ENCODE measurements at places on chromosomes 2 and 18. TPM values are rescaled to one million over a fixed set of nuclear protein-coding genes. Genes with fewer than 3 reads are reported as not detected.
A peak's percentile ranks its signal among the peaks of the same experiment; 100 is the strongest.

DNA sequence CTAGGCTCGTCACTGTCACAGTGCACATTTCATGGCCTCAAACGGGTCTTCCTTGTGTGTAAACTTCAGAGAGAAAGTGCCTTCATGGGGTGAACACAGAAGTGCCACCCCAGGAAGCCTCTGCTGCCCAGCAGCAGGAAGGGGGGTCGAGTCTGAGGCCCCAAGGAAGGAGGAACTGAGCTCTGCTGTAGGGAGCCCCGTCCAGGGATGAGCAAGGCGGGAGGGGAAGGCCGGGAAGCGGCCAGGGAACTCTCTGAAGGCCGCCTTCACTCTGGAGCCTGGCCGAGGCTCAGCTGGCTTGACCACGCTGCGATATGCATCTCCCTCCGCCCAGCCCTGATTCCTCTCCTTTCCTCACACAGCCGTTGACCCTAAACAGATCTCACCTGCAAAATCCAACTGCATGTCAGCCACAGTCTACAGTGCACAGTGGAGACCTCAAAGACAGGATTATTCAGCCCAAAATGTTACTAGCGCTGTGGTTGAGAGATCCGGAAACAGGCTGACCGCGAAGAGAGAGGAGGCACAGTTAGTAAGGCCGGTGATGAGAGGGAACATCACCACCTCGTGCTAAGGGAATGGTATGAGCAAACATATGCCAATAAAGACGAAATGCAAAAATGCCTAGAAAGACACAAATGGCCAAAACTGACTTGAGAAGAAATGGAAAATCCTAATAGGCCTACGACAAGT is 34.2 kb upstream of the CTDP1 start:
- DNase-seq, result no peak

DNA sequence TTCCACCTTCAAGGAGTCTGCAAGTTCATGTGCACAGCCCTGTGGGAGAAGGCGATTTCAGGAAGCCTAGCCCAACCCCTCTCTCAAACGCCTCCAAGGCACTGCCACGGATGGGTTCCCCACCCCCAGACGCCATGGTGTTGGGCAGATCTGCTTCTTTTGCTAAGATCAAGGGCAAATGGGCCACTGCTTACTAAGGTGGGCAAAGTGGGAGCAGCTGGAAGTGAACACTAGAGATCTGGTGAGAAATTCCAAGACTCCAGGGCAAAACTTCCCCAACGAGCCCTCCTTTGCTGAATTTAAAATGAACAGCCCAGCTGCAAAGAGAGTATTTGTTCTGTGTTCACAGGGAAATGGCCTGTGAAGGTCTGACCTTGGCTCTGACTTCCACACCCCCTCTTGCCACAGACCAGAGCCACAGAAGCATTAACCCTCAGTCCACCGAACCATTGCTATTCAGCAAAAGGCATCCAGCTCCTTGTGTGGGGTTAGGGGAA is 45.1 kb upstream of the ZBTB7C start:
- DNase-seq, result peak; percentile 33

The SLC30A3 gene
- not detected for total RNA-seq

- DNase-seq, result peak; percentile 42
Observed at GRCh38 chr2:16139663-16140615, 199.6 kb downstream of the MYCN start.

GRCh38 chr2:129754831-129755230 is 224.6 kb upstream of the RAB6C start:
- no peak for DNase-seq

DNA sequence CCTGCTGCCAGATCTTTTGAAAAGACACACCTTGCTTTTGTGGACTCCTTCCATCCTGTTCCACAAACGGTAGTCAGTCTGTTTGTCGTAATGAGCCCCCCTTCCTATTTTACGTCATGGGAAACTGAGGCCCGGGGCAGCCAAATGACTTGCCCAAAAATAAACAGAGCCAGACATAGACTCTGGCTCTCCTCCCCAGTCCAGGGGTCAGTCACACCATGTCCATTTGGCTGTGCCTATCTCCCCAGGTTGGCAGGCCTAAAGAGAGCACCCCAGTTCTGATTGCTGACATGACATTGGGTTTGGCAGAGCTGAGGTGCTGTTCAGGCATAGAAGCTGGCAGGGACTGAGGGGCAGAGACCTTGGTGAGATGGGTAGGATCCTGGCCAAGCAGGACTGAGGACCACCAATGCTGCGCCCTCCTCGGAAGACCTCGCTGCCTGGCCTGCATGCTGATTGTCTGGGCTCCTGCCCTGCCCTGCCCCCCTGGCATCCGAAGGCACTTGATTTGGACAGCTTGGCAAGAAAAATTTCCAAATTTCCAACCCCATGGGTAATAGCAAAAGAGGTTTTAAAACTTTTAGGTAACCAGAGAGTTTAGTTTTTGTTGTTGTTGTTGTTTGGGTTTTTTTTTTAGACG is 335.4 kb downstream of the DYSF start:
- no peak for DNase-seq

GRCh38 chr18:11943551-11943950 is 35.4 kb upstream of the MPPE1 start:
- no peak for DNase-seq

- no peak for DNase-seq
Observed at GRCh38 chr2:192194265-192194865, 368 bp downstream of the TMEFF2 start.

DNA sequence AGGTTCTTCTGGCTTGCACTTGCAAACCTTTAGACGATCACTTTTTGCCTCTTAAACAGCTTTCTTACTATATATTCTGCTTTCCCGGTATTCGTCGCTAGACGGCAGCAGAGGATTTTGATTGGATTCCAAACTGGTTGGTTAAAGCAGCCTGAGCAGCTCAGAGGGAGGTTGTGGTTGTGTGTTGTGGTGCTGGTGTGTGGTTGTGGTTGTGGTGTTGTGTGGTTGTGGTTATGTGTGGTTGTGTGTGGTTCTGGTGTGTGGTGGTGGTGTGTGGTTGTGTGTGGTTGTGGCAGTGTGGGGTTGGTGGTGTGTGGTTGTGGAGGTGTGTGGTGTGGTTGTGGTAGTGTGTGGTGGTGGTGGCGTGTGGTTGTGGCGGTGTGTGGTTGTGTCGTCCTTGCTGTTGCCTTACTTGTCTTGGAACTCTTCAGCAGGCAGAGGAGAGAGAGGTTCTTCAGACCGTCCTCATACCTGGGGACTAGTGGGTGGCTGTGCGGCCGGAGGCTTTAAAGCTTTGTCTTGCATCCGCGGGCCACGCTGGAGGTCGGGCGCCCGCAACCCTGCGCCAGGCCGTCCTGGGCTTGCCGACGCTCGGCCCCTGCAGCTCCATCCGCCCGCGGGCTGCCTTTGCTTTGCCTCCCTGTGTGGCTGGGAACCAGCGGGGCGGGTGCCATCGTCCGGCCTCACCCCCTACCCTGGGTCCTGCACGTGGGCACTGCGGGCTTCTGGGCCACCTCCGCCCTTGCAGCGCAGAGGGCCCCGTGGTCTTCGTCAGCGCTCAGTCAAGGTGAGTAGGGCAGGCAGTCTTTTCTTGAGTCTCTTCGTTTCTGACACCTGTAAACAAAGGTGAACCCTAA is 190.8 kb downstream of the ARHGAP28 start:
- DNase-seq, result peak; percentile 95

DNA sequence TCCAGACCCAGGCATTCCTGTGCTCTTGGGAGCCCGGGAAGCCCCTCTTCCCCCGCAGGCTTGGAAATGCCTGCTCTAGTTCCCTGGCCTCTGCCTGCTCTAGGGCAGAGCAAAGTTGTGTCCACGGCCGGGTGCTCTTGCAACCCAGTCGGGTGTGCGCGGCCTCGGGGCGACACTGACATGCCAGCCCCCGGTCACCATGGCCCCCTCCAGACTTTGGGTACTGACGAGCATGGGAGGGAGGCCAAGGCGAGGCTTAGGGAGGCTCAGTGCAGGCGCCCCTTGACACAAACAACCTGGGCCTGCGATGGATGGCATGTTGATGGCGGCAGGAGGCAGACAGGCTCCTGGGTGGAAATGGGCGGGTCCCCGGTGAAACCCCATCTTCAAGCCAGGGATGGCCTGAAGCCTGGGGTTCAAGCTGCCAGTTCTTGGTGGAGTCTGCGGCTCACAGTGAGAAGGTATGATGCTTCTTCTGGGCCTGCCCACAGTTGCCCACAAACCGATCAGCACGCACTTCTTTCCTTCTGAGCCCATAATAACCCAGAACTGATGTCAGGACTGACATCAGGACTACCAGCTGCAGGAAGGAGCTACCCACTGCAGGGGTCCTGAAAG is 689.9 kb downstream of the DSC3 start:
- no peak for DNase-seq

- DNase-seq, result peak; percentile 89
Observed at GRCh38 chr2:101120124-101120996, 30.8 kb downstream of the TBC1D8 start.

DNA sequence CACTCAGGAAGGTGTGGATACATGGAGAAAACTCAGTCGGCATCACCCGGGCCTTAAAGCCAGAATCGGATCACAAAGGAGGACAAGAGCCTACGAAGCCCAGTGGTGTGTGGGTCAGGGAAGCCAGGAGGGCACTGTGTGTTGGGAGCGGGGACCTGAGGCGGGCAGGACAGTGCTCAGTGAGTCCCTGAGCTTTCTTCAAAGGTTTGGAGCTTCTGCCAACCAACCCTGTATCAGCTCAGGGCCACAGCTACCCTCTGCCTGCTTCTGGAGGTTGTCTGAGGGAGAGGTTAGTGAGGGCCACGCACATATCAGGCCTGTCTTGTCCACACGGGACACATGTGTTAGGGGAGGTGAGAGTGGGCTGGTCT is 52.4 kb downstream of the DYSF start:
- no peak for DNase-seq

The ZNF532 gene
- 8.1 TPM for total RNA-seq

DNA sequence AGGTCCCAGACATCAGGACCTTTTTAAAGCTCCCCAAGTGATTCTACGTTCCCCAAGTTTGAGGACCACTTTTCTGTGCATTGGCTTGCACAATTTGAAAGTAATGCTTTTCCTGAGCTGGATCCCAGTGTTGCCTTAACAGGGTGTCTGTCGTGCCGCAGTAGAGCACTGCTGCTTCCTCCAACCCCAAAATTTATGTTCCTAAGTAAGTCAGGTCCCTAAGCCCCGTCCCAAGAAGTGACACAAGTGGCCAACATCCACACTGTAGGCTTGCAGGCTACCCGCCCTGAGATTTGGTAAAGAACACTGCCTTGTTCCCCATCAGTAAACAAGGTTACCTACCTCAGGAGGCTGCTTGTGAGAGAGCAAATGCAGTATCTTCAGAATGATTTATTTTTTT is 2.0 kb downstream of the SFT2D3 start:
- DNase-seq, result no peak

DNA sequence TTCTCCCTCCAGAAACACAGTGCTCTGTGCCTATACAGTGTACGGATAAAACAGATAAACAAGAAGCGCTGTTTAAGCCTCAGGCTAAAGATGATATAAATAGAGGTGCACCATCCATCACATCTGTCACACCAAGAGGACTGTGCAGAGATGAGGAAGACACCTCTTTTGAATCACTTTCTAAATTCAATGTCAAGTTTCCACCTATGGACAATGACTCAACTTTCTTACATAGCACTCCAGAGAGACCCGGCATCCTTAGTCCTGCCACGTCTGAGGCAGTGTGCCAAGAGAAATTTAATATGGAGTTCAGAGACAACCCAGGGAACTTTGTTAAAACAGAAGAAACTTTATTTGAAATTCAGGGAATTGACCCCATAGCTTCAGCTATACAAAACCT is 70.7 kb downstream of the TANK start:
- no peak for DNase-seq

GRCh38 chr2:73414696-73415095 is 29.1 kb downstream of the ALMS1 start:
- DNase-seq, result no peak

- no peak for DNase-seq
Observed at GRCh38 chr2:96176661-96177060, 31.4 kb upstream of the DUSP2 start.
